ENCODE measurements at places on chromosomes 4 and X.

- DNase-seq = no peak
Observed at GRCh38 chr4:70586841-70587240, 5.2 kb upstream of the AMBN start.

DNA sequence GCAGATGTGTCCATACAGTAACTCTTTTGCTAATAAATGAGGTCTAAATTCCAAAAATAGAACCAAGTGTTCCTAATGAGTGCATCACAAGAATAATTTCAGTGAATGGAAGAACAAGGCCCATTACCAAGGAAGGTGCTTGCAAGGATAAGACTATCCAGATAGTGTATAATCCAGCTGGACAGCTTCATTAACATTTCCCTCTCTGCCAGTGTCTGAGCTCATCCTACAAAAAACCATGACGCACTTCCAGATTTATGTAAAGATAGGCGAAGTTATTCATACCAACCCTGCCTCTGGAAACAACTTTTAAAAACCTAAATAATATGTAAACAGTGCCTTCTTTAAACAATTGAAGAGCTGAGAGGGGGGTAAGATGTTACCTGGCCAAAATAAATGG, 177.9 kb upstream of the STK26 start:
- no peak for DNase-seq

GRCh38 chrX:15737959-15738902, at the start of gene CA5B:
Gene CA5B, plus strand, starts transcription at chrX:15738270. Its CDS starts 11,754 bp downstream, at chrX:15750024.
- DNase-seq = peak; percentile 88

GRCh38 chr4:100834616-100835015, 316.8 kb upstream of the EMCN start:
- DNase-seq = no peak

DNA sequence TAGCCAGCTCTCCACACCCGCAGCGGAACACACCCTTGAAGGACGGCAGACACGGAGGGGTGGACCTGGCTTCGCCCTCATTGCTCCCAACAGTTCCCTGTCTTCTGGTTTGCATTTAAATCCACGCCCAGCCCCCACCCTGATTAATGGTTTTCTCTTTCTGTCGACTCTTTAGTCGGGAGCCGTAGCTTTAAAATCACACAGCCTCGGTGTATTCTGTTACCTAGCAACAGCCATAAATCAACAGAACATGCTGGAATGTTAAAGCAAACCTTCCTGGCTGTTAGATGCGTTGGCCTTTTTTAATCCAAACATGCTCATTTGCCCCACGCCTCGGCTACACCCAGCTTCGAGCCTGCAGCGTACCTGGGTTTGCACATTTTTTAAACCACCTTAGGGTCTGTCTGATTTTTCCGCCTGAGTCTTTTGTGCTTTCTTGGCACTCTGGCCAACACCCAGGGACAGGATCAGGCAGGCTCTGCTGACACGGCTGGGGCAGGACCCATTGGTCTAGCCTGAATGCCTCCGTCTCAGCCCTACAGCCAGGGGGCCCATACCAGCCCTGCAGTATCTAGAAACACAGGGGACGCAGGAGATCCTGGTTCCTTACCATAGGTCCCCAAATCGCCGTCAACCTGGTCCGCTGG, 21.4 kb upstream of the PPP2R2C start:
- DNase-seq = no peak

DNA sequence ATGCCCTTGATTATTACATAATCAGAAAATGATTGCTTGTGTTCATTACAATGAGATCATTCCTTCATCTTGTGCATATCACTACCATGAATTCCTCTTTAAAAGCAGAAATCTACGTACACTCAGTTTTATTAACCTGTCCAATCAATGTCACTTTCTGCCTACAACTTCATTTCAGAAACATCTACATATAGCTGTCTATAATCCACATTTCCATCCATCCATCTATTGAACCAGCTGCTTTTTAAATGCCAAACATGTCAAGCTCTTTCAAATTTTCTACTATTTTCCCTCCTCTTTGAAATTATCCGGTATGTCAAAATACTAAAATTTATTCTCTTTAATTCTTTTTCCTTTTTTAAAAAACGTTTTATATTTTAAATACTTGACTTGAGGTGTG, 462.0 kb downstream of the GABRG1 start:
- no peak for DNase-seq

GRCh38 chr4:77921701-77922100, 59.1 kb downstream of the MRPL1 start:
- DNase-seq = peak; percentile 89

GRCh38 chr4:145876531-145877180, 62.0 kb downstream of the ZNF827 start:
- no peak for DNase-seq

DNA sequence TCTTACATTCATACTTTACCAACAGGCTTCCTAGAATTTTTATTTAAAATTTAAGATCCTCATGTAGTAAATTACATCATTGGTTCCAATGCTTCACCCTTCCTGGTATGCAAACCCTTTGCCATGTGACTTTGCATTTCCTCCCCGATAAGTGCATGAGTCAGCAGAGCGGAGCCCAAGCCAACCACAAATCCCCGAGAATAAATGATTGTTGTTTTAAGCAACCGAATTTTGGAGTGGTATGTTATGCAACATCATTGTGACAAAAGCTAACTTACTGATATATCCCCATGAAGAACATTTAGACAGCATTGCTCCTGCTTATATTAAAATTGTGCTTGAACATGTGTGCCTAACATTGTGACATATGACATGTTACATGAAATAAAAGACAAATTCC, 199.4 kb upstream of the DDX53 start:
- DNase-seq = peak; percentile 83

Measured in astrocyte of the spinal cord (primary cell).